Activated CD4-positive, alpha-beta T cell treated with anti-CD3 and anti-CD28 coated beads, Interleukin-2, amount 10 ng/mL, durations not matched to agents 7 days and 5 days (primary cell): ENCODE measurements at places on chromosomes 2 and 18. TPM values are rescaled to one million over a fixed set of nuclear protein-coding genes. Genes with fewer than 3 reads are reported as not detected.

The GPBAR1 gene
- 1.2 TPM for total RNA-seq

DNA sequence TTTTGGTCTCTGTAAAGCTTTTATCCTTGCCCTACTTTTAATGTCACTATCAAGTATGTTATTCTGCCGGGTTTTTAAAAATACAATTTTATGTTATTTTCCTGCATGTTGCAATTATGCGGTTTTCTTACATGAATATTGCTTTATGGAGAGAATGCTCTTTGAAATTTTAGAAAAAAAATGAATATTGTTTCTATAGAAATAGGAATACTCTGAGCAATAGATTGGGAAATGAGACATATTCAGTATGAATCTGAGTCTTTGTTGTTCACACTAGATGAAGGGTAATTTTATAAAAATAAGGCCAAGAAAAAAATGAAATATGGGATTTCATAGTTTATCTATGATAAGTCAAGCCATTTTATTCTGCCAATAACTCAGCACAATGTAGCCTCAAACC, 142.2 kb upstream of the DTNA start:
- H3K4me1 ChIP-seq: no peaks in the 10 kb centered on the region
- H3K36me3 ChIP-seq: no peaks in the 10 kb centered on the region
- no peak for DNase-seq
- no peak overlapping the region for H3K4me3 ChIP-seq
- no peaks in the 10 kb centered on the region for H3K27me3 ChIP-seq

DNA sequence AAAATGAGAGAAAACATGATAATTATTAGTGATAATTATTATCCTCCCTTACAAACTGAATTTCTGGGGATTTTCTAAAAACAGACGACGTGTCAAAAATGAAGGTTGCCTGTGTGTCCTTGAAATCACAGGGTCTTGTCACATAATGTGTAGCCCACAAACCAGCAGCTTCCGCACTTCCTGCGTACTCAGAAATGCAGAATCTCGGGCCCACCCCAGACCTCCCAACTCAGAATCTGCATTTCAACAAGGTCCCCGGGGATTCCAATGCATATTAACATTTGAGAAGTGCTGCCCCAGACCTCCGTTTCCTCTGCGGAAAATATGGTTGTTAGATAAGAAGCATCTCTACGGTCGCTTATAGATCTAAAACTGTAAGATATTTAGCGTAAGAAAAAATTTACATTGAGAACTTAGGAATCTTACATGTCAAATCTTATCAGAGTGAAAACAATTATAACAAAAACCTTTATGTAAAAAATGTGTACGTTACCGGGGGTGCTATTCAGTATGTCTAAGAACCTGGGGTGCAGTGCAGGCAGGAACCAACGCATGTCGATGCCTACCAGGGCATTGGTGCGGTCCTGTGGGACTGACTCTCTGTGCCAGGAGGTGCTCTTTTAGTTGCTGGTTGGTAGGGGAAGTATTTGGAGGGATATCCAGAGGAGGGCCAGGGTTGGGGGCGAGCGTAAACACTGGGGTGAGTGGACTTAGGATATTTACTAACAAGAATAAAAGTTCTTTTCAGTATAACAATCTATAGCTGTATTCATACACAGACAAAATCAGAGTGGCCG, 15.2 kb downstream of the CDKL4 start:
- no peaks in the 10 kb centered on the region for H3K27me3 ChIP-seq
- peak; percentile 48 for DNase-seq
- H3K4me3 ChIP-seq: peak overlapping the region; percentile 69
- H3K27ac ChIP-seq: peak overlapping the region; percentile 89
- H3K4me1 ChIP-seq: peaks cover 53% of the 10 kb centered on the region
- H3K36me3 ChIP-seq: peaks cover 9% of the 10 kb centered on the region

The DAW1 gene
- not detected for total RNA-seq

DNA sequence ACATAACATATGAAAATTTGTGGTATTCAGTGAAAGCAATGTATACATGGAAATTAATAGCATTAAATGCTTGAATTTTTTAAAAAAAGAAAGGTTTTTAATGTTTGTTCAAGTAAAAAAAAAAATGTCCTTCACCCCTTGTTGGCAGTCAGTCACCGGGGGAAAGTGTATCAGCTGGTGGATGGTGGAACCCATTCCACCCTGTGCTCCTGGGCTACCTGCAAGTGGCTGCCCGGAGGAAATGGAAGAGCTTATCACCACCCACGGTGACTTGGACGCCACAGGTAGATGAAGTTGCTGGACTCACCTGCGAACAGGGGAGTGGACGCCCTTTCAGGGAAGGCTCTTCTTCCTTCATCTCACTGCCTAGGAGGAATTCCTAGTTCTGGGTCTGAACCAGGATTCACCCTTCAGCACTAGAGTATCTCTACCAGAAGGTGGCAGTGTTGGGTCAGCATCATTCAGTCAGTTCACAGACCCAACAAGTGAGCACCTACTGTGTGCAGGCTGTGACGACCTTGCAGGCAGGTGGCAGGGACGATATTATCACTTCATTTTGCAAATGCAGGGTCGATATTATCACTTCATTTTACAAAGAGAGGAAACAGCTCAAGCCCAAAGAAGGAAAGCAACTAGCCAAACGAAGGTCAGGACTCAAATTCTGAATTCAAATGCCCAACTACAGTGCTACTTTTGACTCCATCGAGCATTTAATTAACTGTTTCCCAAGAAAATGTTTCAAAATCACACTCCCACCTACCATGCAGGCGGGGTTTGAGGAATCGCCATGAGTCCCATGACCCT, 35.8 kb downstream of the CIB4 start:
- peaks cover 20% of the 10 kb centered on the region for H3K27me3 ChIP-seq
- DNase-seq: peak; percentile 61
- H3K4me1 ChIP-seq: peaks cover 16% of the 10 kb centered on the region
- H3K36me3 ChIP-seq: no peaks in the 10 kb centered on the region
- no peak overlapping the region for H3K27ac ChIP-seq

DNA sequence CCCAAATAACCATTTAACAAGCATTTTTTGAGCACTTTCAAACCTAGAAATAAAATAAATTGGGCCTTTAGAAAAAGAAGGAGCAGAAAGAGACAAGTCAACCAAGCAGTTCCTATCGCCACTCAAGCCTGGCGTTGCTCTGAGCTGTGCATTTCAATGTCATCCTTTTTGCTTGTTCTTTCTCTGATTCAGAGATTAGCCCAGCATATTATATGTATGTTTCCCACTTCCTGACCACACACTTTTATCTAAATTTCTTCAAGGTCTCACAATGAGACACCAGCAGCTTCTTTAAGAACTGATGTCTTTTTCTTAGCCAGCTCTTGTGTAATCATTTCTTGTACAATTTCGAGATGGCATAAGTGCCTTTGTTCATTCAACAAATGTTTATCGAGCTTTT, 344.5 kb upstream of the ID2 start:
- H3K4me3 ChIP-seq: peak overlapping the region; percentile 21
- peaks cover 26% of the 10 kb centered on the region for H3K4me1 ChIP-seq
- H3K27me3 ChIP-seq: peaks cover 9% of the 10 kb centered on the region

The CCDC142 gene
- 27.1 TPM for total RNA-seq

The UCN gene
- total RNA-seq: 2.8 TPM

DNA sequence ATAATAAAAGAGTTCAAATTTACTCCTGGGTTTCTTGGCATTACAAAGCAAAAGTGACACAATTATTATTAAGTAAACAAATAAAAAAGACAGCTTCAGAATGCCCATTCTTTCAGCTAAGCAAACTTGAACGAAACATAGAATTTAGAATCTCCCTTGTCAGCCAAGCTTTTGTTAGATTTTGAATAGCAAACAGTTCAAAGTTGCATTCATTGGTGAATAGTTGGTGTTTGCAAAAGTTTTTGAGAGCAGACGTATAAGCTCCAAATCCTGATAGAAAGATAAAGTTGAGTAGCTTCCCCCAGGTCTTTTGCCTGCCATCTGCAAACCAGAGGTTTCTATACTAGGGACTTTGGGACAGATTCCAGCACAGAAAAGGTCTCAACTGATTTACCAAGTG, 434.3 kb upstream of the TNP1 start:
- no peaks in the 10 kb centered on the region for H3K36me3 ChIP-seq
- DNase-seq: no peak
- no peaks in the 10 kb centered on the region for H3K27me3 ChIP-seq

The PPP1R1C gene
- total RNA-seq: not detected

DNA sequence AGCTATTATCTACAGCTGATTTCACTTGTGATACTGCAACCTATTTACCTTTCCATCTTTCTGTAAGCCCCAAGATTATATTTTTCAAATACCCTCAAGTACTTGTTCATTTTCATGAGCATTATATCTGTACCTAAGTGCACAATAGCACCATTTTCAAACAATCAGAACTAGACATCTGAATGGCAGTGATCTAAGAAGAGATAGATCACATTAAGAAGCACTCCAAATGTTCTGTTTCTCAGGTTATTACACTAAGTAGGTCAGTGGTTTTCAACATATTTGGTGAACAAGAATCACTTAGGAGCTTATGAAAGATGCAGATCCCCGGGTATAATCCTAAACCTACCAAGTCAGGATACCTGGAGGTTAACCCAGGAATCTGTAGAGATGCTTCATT, 872.7 kb downstream of the DCDC2C start:
- H3K36me3 ChIP-seq: no peaks in the 10 kb centered on the region
- no peak for DNase-seq
- H3K27me3 ChIP-seq: no peaks in the 10 kb centered on the region
- H3K4me1 ChIP-seq: no peaks in the 10 kb centered on the region
- no peak overlapping the region for H3K4me3 ChIP-seq

DNA sequence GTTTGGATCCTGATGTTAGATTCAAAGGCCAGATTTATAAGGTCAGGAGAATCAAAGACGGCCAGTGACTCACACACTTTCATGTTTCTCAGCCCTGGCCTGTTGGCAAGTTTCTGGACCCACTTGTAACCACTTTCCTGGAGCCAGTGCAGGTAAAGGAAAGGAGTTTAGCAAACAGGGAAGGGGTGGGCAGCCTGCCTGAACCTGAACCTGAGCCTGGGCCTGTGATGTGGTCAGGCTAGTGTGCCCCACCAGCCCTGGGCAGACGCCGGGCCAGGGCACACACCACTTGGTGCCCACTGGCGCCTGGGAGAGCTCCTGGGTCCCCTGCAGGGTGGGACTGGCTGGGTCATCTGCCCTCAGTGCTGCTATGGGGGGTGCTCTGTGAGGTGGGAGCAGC, 100.5 kb upstream of the SPRED2 start:
- no peak overlapping the region for H3K4me3 ChIP-seq
- no peak overlapping the region for H3K27ac ChIP-seq
- H3K27me3 ChIP-seq: peaks cover 12% of the 10 kb centered on the region

The DAPL1 gene
- total RNA-seq: not detected

- no peak overlapping the region for H3K27ac ChIP-seq
- H3K27me3 ChIP-seq: peaks cover 30% of the 10 kb centered on the region
- DNase-seq: no peak
- H3K4me1 ChIP-seq: no peaks in the 10 kb centered on the region
Observed at GRCh38 chr2:71254776-71255175, 27.9 kb upstream of the PAIP2B start.

DNA sequence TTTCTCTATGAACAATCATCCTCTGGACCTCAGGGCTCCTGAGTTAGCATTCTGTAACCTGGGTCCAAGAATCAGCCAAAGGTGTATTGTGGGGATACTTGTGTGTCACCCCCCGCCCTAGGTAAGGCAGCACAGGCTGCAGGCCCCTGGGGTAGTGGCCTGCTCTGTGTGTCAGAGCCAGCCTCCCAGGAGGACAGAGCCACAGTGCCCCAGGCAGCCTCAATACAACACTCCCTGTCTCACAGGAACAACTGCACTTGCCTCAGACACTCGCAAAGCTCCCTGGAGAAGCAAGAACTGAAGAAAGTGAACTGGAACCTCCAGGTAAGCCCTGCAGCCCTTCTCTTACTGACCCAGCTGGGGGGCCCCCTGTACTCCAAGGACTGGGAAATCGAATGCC, 121.3 kb upstream of the PPP1CB start:
- H3K4me3 ChIP-seq: no peak overlapping the region
- H3K27me3 ChIP-seq: no peaks in the 10 kb centered on the region
- H3K36me3 ChIP-seq: no peaks in the 10 kb centered on the region
- no peak for DNase-seq
- H3K27ac ChIP-seq: no peak overlapping the region
- H3K4me1 ChIP-seq: peaks cover 28% of the 10 kb centered on the region

The CAVIN2 gene
- not detected for total RNA-seq

DNA sequence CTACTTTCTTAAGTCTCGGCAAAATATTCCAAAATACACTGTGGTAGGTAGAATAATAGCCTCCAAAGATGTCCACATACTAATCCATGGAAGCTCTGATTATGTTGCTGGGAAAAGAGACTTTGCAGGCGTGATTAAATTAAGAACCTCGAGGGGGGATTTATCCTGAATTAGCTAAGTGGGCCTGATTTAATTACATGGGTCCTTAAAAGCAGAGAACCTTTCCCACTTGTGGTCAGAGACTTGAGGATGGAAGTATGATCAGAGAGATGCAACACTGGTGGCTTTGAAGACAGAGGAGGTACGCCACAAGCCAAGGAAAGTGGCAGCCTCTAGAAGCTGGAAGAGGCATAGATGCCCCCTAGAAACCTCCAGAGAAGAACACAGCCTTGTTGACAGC, 2.8 kb downstream of the DYM start:
- DNase-seq: no peak
- peaks cover 29% of the 10 kb centered on the region for H3K36me3 ChIP-seq
- H3K4me3 ChIP-seq: no peak overlapping the region
- no peak overlapping the region for H3K27ac ChIP-seq
- H3K27me3 ChIP-seq: no peaks in the 10 kb centered on the region

The IL1B gene
- not detected for total RNA-seq

The RGPD4 gene
- total RNA-seq: 0.02 TPM

GRCh38 chr2:73821227-73821626, 7.5 kb upstream of the STAMBP start:
- no peak overlapping the region for H3K4me3 ChIP-seq
- H3K27me3 ChIP-seq: no peaks in the 10 kb centered on the region
- peaks cover 15% of the 10 kb centered on the region for H3K4me1 ChIP-seq
- no peak overlapping the region for H3K27ac ChIP-seq
- no peak for DNase-seq

The CSRNP3 gene
- total RNA-seq: not detected

DNA sequence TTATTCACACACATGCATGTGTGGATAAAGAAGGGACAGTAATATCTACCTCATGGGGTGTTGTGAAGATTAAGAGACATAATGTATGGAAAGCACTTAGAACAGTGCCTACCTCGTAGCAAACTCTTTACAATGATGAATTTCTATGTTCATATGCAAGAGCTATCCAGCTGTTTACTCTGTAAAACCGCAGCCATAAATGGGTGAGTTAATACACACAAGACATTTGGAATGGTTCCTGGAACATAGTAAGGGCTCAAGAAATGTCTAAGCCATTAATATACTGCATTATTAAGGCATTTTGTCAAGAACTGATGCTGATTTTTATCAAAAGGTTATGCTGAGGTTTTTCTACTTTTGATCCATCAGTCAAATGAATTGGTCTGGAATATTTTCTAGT, 1076.2 kb downstream of the TSN start:
- no peaks in the 10 kb centered on the region for H3K4me1 ChIP-seq
- no peaks in the 10 kb centered on the region for H3K27me3 ChIP-seq
- no peak overlapping the region for H3K27ac ChIP-seq
- DNase-seq: no peak
- no peaks in the 10 kb centered on the region for H3K36me3 ChIP-seq

- peaks cover 81% of the 10 kb centered on the region for H3K27me3 ChIP-seq
- H3K4me3 ChIP-seq: peak overlapping the region; percentile 2
- peaks cover 3% of the 10 kb centered on the region for H3K36me3 ChIP-seq
- no peak for DNase-seq
- no peak overlapping the region for H3K27ac ChIP-seq
- H3K4me1 ChIP-seq: peaks cover 8% of the 10 kb centered on the region
Observed at GRCh38 chr2:104845552-104845931, 8.4 kb upstream of the POU3F3 start.

The FAM124B gene
- total RNA-seq: 0.64 TPM
